Stimulated activated naive CD4-positive, alpha-beta T cell treated with Interleukin-2 at 50 U/mL for 16 hours (primary cell): ENCODE measurements at places on chromosomes 12 and 14.

DNA sequence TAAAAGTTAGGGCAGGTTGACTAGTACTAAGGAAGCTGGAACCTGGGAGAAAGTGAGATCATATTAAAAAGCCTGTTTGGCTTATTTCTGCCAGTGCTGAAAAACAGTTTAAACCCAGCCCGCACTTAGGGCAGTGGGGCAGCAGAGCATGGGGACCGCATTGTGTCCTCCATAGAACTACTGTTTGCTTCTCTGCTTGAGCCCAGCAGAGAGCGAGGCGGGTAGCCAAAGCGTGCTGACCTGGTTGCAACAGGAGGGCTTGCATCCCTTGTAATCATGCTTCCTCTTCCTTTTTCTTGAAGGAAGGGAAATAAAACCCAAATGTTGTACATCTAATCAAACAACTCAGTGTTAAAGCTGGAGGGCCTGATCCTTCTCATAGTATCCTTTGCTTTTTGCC is 82.5 kb upstream of the HOXC13 start:
- DNase-seq: no peak

- no peak for DNase-seq
These were observed 140.8 kb downstream of the TTC7B start for GRCh38 chr14:90675399-90675798.

DNA sequence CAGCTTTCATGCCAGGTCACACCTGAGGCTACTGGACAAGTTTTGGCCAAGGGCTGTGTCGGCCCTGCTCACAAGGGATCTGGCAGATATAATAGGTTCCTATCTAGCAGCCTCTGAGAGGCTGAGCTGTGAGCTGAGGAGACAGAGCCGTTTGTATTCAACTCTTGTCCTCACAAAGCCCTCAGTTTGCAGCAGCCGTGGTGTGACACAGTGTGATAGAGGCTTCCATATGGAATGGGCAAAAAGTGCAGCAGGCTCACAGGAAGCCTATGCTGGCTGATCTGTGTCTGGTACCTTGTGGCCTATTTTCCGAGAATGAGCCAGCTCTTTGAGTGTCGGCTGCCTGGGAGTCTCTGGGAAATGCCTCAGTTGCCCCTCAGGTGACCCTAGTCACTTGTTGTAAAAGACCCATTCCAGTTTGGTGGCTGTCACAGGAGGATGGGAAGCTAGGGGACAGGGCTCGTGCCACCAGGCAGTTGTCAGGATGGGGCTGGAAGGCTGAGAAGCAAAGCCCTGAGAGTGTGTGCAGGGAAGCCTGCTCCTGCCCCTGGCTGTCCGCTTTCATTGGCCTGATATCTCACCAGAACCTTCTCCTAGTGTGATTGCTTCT is 16.1 kb downstream of the VRTN start:
- no peak for DNase-seq

DNA sequence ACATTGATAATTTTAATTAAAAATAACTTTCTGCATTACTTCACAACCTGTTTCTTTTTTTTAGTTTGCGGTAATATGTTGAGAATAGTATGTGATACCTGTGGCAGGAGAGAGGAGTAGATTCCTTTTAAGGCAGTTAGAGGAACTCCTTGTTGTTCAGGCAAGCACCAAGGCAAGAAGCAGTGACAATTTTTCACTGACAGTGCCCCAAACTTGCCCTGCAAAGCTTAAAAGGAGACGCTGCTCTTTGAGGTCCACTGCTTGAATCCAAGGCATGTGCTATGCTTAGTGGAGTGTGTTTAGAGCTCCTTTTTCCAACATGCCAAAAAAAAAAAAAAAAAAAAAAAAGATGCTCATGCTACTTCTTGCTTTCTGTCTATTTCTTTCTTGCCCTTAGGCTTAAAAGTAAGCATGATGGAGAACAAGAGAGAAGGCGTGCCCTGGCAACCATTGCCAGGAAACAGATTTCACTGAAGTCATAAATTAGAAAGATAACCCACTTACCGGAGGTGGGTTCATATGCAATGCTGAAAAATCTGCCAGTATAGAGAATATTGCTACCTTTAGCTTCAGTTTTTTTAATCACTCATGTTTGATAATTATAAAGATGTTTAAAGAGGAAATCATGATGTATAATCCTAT is 58.3 kb upstream of the DYRK2 start:
- DNase-seq: no peak

GRCh38 chr12:72075401-72075800 is 136.8 kb downstream of the TPH2 start:
- no peak for DNase-seq
